Stimulated activated CD8-positive, alpha-beta memory T cell treated with anti-CD3 and anti-CD28 coated beads, Interleukin-4, amount 100 ng/mL, for 4 hours (primary cell): ENCODE measurements at places on chromosomes 2 and 18.
A peak's percentile ranks its signal among the peaks of the same experiment; 100 is the strongest.

- no peak for DNase-seq
Observed at GRCh38 chr2:191686066-191686465, 8.1 kb downstream of the NABP1 start.

DNA sequence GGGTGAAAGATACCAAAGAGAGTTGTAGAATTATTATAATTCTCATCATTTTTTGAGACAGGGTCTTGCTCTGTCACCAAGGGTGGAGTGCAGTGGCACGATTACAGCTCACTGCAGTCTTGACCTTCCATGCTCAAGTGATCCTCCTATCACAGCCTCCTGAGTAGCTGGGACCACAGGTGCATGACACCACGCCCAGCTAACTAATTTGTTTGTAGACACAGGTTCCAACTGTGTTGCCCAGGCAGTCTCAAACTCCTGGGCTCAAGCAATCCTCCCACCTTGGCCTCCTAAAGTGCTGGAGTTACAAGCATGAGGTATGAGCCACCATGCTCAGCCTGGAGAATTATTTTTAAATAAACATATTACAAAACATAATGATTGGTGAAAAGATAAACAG is 92.8 kb upstream of the MSH6 start:
- no peak for DNase-seq

DNA sequence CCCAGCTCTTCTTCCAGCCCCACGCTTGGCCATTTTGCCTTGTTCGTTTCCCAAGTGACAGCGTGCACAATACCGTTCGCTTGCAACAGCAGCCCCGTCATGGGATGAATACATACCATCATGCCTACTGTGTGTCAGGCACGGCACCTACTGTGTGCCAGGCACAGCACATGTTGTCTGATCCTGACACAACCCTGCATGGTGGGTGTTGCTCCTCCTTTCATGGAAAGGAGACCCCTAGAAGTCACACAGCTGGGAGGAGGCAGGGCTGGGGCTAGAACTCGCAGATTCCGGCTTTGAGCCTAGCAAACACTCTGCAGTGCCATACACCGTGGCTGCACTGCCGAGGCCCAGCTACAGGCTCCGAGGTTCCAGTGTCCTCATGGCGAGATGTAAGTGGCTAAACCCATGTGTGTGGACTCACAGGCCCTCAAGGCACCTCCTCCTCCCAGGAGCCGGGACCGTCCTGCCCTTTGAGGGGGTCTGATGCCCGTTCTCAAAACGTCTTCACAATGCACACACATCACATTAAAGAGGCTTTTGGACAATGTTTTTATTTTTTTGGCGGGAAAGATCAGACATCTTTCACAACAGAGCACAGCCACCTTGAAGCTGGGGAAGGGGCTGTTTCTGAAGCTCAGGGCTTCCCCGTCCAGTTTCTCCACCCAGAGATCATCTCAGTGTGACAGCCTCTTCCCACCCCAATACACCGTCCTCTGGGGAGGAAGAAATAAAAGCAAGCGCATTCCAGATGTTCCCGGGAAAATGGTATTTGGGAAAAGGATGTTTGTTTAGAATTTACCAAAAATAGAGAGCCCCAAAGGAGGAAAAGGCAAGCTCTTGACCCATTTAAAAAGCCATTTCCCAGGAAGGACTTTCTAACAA is 64.9 kb downstream of the HS1BP3 start:
- DNase-seq = no peak

- DNase-seq = no peak
Observed at GRCh38 chr2:14385043-14385442, 247.5 kb upstream of the LRATD1 start.

GRCh38 chr18:42163321-42163720 is 208.3 kb downstream of the PIK3C3 start:
- no peak for DNase-seq

DNA sequence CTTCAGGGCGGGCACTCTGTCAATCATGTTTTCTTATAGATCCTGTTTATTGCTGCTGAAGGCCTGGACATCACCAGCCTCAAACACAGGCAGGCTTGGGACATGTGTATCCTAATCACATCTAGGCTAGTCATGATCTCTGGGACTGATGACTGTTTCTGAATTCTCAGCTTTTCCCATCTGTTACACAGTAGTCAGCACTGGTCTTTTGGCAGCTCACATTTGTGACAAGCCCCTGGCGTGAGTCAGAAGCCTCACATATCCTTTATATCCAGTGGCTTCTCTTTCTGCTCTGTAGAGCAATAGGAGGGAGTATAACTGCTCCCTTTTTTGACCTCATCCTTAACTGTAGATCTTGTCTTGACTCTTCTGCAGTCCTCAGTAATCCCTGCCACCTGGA is 4.5 kb downstream of the SEMA4F start:
- no peak for DNase-seq

DNA sequence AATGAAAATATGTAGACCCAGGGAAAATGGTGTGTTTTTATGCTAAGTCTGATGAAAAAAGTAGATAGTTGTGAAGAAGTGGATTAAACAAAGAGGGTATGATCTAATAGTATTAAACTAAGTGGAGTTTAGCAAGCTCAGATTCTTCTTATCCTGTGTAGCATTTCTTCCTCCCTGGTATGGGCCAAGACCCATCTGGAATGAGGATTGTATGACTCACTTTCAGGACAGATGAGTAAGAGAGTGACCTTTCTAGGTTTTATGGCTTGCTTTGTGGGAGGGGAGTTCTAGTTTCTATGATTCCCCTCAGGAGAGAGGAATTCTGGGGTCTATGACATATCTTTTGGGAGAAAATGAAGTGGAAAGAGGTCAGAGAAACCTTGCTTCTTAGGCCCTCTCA is 550.1 kb downstream of the SPAG16 start:
- DNase-seq = no peak

- DNase-seq = no peak
Observed at GRCh38 chr18:11005528-11005927, 143.8 kb downstream of the PIEZO2 start.

DNA sequence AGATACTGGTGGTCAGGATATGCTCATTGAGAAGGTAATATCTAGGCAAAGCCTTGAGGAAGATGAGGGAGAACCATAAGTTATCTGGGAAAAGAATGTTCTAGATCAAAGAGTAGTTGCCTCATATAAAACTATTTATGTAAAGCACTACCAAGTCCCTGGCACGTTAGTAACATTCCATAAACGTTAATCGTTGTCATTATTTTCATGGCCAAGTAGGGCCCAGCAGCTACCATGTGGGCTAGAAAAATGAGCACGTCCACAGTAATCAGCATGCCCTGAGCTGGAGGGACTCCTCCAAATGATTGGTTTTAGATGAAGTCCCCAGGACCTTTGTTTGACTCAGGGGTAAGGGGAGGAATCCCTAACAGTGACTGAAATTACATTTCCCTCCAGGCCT is 32.7 kb upstream of the AFTPH start:
- no peak for DNase-seq

DNA sequence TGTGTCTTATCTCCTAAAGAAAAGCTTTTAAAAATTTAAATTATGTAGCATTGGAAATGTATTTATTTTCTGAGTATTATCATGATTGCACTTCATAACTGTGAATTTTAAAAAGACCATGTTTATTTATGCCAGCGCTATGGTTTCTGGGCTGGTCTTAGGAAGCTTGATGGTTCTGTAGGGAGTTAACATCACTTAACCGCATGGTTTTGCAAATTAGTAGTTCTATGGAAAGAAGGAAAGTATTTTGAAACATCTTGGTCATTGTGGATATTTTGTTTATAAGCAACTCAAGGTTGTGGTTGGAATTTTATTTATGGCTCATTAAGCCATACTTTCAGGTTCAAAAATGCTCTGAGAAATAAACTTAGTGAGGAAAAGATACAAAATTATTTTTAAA is 549.4 kb downstream of the STK39 start:
- DNase-seq = no peak

GRCh38 chr2:56382466-56382865 is 198.7 kb downstream of the CCDC85A start:
- DNase-seq = no peak

- DNase-seq = peak; percentile 81
Observed at GRCh38 chr2:169827272-169828140, at the start of gene UBR3. Gene UBR3 (plus strand): TSS chr2:169827454. CDS start chr2:169827508, 54 bp downstream.

GRCh38 chr2:241070361-241070760 is 31.7 kb downstream of the MTERF4 start:
- DNase-seq = no peak

DNA sequence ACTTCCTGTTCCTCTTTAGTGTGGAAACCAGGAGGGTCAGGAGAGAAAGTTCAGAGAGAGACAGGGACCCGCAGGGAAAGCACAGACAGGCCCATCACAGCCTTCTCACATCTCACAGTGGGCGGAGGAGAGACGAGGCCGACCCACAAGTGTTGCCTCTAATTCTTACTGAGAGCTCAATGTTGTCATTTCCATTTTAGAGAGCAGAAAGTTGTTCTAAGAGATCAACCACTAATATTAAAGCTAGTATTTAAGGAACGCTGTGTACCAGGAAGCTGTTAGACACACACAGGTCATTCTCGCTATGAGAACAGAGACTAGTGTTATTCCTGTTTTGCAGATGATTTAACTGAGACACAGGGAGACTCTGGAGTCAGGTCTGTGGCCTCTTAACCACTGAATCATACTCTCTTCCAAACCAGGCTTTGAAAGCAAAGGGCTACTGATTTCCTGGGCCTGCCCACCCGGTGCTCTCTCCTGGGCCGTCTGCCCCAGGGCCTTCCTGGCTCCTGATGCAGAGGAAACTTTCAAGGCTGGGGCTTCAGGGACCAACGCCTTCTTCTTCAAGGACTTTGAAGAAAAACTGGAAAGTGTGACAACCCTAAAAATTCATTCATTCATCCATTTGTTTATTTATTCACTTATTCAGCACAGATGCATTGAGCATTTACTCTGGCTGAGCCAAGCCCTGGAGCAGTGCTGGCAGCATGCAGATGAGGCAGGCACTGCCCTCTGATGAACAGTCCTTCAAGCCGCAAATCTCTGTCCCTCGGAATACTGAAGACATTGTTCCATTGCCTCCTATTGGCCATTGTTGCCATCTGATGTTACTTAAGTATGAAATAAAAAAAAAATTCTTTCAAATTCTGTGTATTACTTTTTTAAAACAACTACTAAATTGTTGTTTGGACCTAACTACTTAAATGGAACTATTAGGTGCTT is 37.2 kb upstream of the BIN1 start:
- DNase-seq = no peak

DNA sequence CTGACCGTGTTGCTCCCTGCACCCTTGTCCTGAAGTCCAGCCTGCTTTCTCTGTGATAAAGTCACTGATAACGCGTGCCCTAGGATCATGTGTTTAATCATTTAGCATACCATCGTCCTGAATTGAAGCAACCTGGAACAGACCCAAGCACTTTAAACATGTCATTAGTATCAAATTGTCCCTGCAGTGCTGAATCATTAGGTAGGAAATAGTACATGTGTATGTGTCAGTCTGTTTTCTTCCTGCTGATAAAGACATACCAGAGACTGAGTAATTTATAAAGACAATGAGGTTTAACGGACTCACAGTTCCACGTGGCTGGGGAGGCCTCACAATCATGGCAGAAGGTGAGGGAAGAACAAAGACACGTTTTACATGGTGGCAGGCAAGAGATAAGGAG is 2.8 kb downstream of the ASB18 start:
- DNase-seq = no peak

DNA sequence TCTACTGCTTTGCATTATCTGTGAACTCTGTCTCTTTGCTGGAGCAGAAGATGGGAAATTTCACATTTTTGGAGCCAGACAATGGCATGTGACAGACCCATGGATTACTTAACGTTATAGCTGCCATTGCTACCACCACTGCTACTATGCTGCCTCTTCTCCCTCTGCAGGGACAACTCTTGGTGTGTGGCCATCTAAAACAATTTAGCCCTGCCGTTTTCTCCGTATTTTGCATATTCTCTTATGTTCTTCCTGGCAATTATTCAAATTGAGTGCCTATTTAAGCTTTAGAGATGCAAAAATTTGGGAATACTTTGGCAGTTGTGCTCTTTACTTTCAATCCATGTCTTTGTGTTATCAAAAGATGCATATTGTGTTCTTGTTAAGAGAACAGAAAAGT is 386.8 kb downstream of the XIRP2 start:
- no peak for DNase-seq

DNA sequence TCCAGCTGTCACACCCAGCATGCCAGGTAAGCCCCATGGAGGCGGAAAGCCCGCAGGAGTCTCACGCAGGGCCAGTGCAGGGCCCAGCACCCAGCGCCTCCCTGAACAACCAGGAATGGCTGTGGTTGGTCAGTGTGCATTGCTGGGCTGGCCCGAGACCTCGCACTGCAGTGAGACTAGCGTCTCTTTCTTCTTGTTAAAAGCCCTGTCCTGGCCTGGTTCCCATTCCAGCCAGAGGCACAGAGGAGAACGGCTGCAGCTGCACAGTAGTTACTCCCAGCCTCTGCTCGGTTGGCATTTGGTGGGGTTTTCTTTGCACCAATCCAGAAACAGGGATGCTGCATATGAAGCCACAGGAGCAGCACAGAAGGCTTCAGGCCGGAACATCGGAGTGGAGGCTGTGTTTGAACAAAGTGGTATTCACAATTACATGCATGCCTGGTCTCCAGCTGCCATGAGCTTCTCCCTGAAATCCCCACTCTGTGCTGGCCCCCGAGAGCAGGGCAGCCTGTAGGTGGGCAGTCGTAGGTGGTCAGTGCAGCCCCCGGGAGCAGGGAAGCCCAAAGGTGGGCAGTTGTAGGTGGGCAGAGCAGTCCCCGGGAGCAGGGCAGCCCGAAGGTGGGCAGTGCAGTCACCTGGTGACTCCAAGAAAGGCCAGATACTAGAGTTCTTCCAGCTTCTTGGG is 163.7 kb upstream of the PXDN start:
- DNase-seq = no peak
